ENCODE measurements at places on chromosomes 6 and 20. TPM values are rescaled to one million over a fixed set of nuclear protein-coding genes. Genes with fewer than 3 reads are reported as not detected.

Gene GRM1
- total RNA-seq: under 0.01 TPM

Gene ALDH5A1
- total RNA-seq: 0.44 TPM

Gene TOX2
- 1.7 TPM for total RNA-seq

Gene ISM1
- total RNA-seq: under 0.01 TPM

Gene FAXC
- 1.3 TPM for total RNA-seq

Gene FRS3
- 0.60 TPM for total RNA-seq

Gene LY6G6C
- total RNA-seq: not detected

Gene ULBP2
- 0.79 TPM for total RNA-seq

Gene CST2
- total RNA-seq: not detected

Gene HSPA1B
- total RNA-seq: 30.2 TPM

Gene KCNS1
- total RNA-seq: under 0.01 TPM

Gene PBOV1
- total RNA-seq: not detected

Gene BHLHE23
- total RNA-seq: not detected

Gene PARD6B
- 0.20 TPM for total RNA-seq

Gene APCDD1L
- not detected for total RNA-seq

Gene SAPCD1
- 1.6 TPM for total RNA-seq

Gene FAM162B
- total RNA-seq: 5.2 TPM

Gene GOPC
- 22.0 TPM for total RNA-seq

Gene FOXS1
- 0.20 TPM for total RNA-seq

Gene EYS
- under 0.01 TPM for total RNA-seq

Gene HLA-DRA
- total RNA-seq: not detected

Gene EPB41L1
- total RNA-seq: 14.3 TPM

Gene HFE
- total RNA-seq: 1.7 TPM

Gene MAS1
- not detected for total RNA-seq

Gene LY6G5C
- total RNA-seq: 1.7 TPM

Gene RNF182
- 0.22 TPM for total RNA-seq

Gene HMGCLL1
- total RNA-seq: not detected

Gene KIF25
- total RNA-seq: under 0.01 TPM

Gene PPDPF
- 16.3 TPM for total RNA-seq

Gene RBM24
- 0.65 TPM for total RNA-seq

Gene IYD
- total RNA-seq: not detected

Gene PRSS16
- 0.22 TPM for total RNA-seq

Gene PSORS1C1
- total RNA-seq: 6.7 TPM

Gene HUS1B
- total RNA-seq: 0.79 TPM

Gene SOX12
- total RNA-seq: 2.2 TPM

Gene RTN4IP1
- 2.8 TPM for total RNA-seq

Gene PAX1
- total RNA-seq: not detected

Gene COL21A1
- total RNA-seq: 0.44 TPM

Gene PRKN
- total RNA-seq: under 0.01 TPM
